NCI-H187 (cell line): ENCODE measurements at places on chromosomes 3 and 15.

- no peak for DNase-seq
Measured at GRCh38 chr3:10187290-10187876, 22.7 kb downstream of the IRAK2 start.

DNA sequence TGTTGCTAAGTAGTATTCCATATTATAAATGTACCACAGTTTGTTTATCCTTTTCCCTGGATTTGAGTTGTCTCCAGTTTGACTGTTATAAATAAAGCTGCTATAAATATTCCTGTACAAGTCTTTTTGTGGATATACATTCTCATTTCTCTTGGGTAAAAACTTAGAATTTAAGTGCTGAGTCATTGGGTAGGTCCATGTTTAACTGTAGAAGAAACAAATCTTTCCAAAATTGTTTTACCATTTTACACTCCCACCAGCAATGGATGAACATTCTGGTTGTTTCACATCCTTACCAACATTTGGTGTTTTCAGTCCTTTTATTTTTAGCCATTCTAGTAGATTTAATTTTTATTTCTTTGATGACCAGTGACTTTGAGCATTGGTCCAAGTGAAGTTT is 74.0 kb upstream of the TNFAIP8L3 start:
- DNase-seq, result no peak

DNA sequence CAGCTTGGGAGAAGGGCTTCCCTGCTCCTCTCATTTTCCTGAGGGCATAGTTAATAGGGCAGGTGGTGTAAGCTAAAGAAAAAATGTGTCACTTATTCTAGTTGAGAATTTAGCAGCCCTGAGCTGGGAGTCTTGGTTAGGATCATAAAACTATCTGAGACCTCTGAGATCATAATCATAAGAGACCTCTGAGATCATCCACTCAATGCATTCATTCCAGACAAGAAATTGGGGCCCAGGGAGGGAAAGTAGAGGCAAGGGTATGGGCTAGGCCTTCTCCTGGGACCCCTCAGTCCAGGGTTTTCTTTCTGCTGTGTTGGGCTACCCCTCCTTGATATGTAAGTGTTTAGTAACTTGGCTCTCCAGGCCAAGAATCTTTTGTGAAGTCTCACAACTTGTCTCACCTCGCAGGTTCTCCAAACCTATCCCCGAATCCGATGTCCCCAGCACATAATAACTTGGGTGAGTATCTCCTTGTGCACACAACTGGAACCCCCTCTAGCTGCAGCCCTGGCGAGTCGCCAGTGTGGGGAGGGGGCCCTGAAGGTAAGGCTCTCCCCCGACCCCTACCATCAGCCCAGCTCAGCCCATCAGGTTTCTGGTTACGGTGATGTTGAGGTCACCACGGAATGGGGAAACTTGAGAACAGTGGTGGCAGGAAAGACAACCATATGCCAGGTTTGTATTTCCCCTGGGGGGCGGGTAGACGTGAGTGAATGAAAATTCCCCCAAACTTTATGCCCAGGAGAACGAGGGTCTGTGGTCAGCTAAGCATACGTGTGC is 84.1 kb downstream of the AAGAB start:
- DNase-seq, result no peak

- DNase-seq, result no peak
Measured at GRCh38 chr15:59268168-59268851, 61.7 kb downstream of the LDHAL6B start.

- DNase-seq, result no peak
Measured at GRCh38 chr3:113643583-113643982, 52.9 kb downstream of the USF3 start.

DNA sequence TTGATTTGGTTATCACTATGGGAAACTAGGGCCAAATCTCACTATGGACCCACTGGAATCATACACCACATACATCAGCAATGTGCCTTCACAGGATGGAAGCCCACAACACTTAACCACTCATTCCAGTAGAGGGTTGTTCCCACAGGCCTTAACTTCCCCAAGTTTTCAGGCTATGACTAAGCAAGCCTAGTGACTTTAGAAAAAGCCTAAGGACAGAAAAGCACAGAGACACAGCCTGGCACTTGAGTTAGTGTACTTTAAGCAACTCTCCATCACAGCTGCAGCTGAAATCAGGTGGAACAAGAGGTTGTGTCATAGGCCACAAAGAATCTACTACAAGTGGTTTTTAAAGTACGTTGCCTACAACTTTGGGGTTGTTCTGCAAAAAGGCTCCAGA is 128.7 kb downstream of the LRRN1 start:
- no peak for DNase-seq

- no peak for DNase-seq
Measured at GRCh38 chr3:41318520-41318919, 119.2 kb downstream of the CTNNB1 start.

DNA sequence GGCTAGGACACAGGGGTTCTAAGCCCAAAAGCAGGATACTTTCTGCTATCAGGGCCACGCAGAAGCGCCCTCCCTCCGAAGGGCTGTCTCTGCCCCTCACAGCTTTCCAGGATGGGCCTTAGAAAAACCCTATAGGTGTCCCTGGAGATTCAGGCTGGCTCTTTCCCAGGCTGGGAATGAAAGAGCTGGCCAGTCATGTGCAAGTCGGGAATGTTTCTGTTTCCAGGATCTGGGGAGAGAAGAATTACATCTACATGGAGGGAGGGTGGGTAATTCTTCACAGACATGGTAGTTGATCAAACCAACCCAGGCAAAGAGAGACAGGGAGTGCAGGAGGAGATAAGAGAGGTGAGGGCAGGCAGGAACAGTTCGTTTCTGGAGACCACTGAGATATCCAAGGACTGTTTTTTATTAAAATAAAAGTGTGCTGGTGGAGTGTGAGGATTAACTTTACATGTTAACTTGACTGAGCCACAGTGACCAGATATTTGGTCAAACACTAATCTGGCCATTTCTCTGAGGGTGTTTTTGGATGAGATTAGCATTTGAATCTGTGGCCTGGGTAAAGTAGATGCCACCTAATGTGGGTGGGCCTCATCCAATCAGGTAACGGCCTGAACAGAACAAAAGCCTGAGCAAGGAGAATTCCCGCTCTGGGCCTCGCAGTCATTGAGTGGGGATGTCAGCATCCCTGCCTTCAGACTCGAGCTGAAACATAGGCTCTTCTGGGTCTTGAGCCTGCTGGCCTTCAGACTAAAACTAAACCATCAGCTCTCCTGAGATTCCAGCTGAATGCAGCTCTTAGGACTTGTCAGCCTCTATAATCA is 15.3 kb downstream of the NUP210 start:
- no peak for DNase-seq

DNA sequence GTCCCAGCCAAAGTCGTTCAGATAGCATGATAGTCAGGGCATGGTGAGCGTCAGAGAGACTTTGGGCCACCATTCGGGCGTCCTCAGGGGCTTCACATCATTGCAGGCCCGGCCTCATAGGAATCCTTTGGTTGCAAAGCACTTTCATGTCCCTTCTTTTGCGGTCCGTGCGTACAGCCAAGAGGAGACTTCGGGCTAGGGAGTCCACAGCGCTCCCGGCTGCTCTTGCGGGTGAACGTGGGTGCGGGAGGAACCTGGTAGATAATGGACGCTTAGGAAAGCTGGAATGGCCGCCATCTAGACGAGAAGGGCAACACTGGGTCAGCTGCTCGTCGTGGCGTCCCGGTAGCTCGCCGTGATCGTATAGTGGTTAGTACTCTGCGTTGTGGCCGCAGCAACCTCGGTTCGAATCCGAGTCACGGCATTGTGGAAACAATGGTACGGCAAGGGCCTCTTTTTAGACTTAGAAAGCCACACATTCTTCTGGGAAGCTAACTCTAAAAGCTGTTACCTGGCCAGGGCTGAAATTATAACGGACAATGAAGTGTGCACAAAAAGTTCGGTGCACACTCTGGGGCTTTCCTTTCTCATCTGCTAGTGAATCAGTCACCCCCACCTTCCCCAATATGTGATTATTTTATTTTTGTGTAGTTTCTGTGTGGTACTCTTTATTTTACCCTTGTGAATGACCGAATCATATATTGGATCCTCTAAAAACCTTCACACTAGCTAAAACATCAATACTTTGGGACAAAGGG is 13.2 kb upstream of the SHF start:
- peak; percentile 83 for DNase-seq

DNA sequence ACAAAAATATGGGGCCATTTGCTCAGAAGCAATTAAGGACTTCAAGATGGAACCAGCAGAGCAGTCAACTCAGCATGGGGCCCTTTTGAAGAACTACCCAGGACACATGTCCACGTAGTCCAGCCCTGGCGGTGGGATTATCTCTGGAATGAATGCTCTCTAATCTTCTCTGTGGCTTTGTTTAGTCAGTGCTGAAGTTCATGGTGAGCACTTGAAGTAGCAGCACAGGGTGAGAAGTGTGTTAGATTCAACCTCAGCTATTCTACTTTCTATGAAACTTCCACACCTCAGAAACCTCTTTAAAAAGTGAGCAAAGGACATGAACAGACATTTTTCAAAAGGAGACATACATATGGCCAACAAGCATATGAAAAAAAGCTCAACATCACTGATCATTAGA is 74.4 kb downstream of the THRB start:
- DNase-seq, result no peak

DNA sequence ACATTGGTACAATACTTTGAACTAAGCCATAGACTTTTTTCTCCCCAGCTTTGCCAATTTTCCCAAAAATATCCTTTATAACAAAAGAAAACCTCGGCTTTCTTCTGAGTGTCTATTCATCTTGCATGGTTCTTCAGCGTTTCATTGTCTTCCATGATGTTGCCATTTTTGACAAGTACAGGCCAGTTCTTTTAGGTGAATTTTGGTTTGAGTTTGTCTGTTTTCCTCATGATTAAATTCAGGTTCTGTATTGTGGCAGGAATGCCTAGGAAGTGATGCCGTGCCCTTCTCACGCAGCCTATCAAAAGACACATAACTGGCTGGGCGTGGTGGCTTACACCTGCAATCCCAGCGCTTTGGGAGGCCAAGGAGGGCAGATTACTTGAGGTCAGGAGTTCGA is 7.6 kb upstream of the CSPG4 start:
- no peak for DNase-seq

DNA sequence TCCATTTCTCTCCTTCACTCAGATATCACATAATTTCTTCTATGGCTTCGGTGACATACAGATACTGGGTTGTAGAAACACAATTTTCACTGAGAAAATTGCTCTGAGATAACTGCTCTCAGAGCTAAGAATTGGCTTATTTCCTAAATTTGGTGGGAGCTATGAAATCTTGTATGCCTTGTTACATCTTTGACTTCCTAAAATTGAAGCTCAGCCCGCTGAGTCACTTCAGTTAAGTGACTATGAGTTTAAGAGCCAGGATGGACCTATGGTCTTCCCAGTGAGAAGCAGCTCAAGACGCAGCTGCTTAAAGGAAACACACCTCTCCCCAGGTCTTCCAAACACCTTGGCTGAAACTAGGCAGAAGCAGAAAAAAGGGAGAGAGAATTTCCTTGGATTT is 56.4 kb downstream of the EFHB start:
- DNase-seq, result no peak

DNA sequence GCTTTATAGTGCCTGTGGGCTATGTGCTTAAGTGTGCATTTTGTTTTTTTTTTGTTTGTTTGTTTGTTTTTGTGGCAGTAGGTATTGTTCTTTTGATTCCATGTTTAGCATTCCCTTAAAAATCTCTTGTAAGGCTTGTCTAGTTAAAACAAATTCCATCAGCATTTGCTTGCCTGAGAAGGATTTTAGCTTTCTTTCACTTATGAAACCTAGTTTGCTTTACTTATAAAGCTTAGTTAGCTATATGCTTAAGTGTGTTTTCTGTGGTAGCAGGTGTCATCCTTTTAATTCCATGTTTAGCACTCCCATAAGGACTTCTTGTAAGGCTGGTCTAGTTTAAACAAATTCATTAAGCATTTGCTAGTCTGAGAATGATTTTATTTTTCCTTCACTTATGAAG is 17.3 kb downstream of the IL16 start:
- DNase-seq, result no peak

GRCh38 chr3:188664795-188665194 is 507.0 kb upstream of the TPRG1 start:
- DNase-seq, result no peak

DNA sequence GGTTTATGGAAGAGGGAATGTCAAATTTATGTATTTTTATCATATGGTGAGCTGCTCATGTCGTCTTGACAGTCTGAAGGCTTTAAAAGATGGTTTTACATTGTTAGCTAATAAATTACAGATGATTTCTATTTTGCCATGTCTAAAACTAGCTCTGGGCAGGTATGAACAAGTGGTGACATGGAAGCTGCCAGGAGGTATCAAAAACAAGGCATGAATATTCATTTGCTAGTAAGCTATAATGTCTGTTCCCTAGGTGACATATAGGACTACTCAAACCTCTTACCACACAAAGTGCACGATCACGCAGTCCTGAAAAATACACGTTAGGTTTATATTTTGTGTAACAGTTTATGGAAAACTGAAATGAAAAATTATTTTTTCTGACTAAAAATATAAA is 34.8 kb downstream of the ST3GAL6 start:
- no peak for DNase-seq

DNA sequence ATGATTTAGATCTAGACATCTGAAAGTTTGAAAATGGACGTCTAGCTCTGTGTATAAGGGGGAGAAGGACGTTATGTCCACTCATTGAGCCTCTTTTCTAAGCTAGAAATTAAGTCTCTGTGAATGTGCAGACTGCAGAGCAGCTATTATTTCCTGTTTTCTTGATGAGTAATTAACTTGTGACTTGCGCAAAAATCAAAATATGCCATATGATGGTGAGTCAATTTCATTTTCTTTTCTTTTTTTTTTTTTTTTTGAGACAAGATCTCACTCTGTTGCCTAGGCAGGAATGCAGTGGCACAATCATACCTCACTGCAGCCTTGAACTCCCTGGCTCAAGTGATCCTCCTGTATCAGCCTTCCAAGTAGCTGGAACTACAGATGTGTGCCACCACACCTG is 14.1 kb downstream of the LACTB start:
- DNase-seq, result no peak

GRCh38 chr3:156674911-156675829 is 780 bp downstream of the TIPARP start:
- DNase-seq, result no peak

DNA sequence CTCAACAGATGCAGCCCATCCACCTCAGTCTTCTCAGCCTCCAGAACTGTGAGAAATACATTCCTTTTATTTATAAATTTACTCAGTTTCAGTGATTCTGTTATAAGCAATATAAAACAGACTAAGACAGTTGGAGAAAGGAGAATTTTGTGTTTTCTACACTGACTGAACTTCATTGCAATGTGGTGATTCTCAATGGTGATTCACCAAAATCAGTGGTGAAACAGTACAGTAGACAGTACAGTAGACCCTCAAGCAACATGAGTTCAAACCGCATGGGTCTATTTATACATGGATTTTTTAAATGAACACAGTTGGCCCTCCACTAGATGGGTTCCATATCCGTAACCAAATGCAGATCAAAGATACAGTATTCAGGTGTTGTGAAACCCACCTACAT is 403.1 kb upstream of the TGFBR2 start:
- DNase-seq, result no peak

DNA sequence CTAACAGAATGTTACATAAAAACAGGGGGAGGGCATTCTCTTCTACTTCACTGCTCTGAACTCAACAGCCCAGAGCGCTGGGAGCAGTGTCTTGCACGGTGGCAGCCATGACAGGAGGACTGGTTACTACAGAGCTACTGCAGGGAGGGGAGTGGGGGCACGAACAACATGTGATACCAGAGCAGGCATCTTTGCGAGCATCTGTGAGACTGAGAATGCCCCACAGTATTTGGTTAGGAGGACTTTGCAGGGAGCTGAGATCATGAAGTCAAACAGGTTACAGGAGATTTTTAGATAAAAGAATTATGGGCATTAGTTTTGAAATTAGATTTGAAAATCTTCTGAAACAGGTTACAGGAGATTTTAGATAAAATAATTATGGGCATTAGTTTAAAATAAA is 58.8 kb upstream of the GOLGA8B start:
- no peak for DNase-seq

GRCh38 chr3:125715651-125716050 is 120.4 kb upstream of the OSBPL11 start:
- DNase-seq, result no peak
